ENCODE measurements at places on chromosomes 3 and 15. TPM values are rescaled to one million over a fixed set of nuclear protein-coding genes. Genes with fewer than 3 reads are reported as not detected.

DNA sequence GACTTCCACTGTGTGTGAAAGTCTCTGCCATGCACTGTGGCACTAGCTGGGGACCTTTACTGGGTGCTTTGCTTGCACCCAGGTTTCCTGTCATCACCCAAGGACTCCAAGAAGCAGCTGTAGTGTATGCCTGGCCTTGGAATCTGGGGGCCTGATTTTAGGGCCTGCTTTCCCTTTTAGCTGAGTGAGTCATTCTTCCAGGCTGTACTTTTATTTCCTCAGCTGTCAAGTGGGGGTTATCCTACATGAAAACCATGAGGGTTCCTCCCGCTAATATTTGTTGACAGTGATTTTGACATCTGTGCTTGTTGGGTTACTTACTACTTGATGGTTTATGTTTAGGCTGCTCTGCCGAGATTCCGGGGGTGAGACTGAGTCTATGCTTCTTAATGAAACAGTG, 18.5 kb downstream of the GORASP1 start:
- DNase-seq, result no peak

DNA sequence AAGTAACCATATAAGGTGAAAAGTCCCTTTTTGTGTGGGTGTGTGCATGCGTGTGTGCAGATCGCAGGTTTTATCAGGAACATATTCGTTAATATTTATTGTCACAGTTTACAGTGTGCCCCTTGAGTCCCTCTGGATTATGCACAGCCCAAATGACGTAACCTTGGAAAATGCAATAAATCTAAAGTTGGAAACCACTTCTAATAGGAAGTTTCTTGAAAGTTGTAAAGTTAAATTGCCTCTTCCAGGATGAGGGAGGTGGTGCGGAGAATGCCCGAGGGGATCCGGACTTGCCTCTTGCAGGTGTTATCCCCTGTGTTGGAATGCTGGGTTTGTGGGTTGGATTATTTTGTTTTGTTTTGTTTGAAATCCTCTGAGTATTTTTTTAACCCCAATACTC, 143.3 kb downstream of the CMSS1 start:
- DNase-seq, result no peak

GRCh38 chr3:122553171-122553570, 10.9 kb downstream of the PARP9 start:
- no peak for DNase-seq

- no peak for DNase-seq
These were observed 214.5 kb downstream of the ZIC4 start for GRCh38 chr3:147191795-147192385.

DNA sequence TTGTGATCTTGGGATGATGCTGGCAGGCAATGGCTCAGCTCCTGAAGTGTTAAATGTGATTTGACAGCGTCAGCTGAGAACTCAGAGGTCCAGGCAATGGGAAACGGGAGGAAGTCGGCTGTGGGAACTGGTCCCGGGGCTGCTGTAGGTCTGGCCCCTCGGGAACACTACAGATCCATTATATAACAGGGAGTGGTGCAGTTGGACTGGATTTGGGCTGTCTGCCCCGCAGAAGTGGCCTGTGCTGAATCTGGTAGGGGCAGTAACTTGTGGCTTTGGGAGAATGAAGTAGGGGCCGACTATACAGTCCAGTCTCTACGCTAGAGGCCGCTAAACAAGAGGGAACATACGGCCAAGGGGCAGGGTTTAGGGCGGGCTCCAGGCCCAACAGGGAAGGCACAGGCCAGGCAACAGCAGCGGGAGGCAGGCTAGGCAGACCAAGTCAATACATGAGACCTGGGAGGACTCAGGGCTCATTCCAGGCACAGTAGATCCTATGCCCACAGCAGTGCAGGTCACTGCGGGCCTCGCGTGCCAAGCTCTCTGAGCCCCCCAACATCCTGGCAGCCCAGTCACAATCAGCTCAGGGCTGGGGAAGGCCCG, 20.3 kb upstream of the IL16 start:
- no peak for DNase-seq

DNA sequence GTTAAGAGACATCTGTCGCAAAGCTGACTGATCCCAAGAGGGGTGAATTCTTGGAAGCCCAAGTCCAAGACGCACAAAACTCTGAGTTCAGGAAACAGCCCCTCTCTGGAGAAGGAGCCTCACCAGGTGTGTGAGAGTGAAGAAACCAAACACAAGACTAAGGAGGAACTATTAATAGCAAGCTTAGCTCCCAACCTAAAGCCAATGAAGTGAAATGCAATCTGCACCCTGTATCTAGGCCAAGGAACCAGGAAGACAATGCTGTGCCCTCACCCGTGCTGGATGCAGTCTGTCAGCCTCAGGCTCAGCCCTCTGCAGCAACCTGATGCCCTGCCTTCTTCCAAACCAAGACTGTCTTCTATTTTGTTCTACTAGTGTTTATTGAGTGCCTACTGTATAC, 22.5 kb upstream of the THBS1 start:
- DNase-seq, result no peak

- DNase-seq, result no peak
These were observed 119.2 kb upstream of the UBE2E1 start for GRCh38 chr3:23686519-23686918.

- no peak for DNase-seq
These were observed 122.6 kb upstream of the CCNL1 start for GRCh38 chr3:157282261-157283191.

- no peak for DNase-seq
These were observed 32.1 kb downstream of the POMGNT2 start for GRCh38 chr3:43073836-43074220.

GRCh38 chr3:56754741-56755417, 46.9 kb downstream of the ARHGEF3 start:
- DNase-seq, result peak; percentile 28

DNA sequence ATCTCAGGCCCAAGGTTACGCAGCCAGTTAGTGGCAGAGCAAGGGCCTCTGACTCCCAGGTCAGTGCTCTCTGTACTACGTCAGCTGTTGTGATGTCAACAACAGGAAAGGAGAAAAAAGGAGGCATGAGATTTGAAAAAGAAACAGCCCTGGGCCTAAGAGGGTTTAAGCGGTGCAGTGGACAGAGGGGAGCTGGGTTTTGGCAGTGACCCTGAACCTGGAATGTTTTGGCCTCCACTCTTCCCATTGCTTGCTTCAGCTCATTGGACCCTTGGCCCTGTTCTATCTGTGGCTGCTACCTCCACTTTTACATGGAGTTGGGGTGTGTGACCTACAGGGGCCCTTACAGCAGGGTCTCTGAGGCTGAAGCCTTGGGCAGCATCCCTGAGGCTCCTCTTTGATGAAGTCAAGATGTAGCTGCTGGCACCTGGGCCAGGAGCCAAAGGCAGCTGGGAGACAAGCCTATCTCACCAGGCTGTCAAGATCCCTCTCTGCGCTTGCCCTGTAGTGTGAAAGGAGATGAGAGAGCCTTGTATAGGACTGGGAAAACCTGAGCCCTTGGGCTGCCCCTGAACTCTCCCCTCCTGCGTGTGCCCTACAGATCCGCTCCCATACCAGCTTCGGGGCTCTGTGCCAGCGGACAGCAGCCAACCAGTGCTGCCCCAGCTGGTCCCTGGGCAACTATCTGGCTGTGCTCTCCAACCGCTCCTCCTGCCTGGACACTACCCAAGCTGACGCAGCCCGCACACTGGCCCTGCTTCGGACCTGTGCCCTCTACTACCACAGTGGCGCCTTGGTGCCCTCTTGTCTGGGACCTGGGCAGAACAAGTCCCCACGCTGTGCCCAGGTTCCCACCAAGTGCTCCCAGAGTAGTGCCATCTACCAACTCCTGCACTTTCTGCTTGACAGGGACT, 8.7 kb downstream of the DISP2 start:
- DNase-seq, result no peak

DNA sequence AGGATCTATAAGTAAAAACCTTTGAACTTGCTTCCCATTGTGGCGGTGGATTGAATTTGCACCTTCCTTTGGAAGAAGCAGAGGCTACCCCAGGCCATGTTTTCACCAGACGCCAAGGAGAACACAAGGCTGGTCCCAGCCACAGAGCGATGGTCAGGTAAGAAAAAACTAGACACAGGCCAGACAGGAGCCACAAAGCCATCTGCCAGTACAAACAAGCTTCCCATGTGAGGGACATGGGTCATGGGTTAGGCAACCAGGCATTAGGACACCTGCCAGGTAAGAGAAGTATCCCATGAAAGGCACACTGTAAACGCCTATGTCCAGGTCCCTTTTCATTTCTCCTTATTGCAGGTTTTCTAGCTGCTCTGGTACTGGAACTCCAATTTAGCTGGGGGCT, 190.2 kb downstream of the KLF13 start:
- DNase-seq, result no peak

DNA sequence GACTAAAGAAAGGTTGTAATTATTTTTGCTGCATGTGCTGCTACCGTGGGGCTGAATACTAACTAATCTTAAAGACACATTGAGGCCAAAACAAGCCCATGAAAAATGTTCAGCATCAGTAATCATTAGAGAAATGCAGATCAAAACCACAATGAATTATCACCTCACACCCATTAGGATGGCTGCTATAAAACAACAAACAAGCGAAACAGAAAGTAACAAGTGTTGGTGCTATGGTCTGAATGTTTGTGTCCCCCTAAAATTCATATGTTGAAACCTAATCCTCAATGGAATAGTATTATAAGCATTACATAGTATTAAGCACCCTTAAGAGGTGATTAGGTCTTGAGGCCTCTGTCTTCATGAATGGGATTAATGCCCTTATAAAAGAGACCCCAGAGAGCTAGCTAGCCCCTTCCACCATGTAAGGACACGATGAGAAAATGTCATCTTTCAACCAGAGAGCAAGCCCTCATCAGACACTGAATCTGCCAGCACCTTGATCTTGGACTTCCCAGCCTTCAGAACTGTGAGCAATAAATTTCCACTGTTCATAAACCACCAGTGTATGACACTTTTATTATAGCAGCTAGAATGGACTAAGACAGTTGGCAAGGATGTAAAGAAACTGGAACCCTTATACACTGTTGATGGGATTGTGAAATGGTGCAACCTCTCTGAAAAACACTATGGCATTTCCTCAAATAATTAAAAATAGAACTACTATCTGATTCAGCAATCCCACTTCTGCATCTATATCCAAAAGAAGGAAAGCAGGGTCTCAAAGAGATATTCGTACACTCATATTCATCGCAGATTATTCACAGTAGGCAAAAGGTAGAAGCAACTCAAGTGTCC, 76.1 kb downstream of the REC114 start:
- DNase-seq, result no peak

- DNase-seq, result no peak
These were observed 6.6 kb downstream of the HERC1 start for GRCh38 chr15:63827113-63827512.

- DNase-seq, result no peak
These were observed 38.7 kb downstream of the CHSY1 start for GRCh38 chr15:101213147-101213546.

DNA sequence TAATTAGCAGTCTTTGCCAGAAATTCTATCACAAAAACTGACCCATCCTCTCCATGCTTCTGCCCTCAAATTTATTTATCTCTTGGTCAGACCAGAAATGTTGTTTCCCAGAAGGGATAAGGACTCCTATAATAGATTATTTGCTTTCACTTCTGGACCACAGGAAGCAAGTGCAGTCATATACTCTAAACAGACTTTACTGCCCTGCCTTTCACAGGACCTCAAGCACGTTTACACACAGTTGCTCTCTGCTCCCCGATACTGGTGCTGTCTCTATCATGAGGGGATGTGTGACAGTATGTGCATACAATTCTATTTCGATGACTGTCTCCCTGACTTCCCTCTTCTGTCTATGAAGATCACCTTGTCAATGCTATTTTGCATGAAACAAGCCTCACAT, 205.5 kb upstream of the TGFBR2 start:
- DNase-seq, result no peak

DNA sequence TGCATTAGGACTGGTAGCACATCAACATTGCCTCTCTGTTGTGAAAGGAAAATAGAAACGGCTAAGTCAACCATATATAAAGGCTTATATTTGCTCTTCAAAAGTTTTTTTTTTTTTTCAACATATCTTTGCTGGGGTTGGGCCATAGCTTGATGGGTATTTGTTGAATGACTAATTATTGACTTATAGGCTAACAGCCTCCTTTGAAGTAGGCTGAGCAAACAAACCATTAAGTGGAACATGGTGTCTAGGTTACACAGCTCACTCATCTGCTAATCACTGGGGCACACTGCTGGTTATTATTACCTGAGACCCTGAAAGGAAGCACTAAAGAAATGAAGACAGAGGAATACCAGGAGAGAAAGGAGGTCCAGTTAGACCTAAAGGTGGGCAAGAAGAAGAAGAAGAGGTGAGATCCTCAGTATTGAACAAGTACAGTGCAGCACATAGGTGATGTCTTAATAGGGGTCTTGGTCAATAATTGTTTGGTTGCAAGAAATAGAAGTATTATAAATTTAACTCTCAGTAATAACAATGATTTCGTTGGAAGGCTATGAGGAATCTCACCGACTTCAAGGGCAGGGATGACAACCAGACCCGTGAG, 139.4 kb downstream of the RPLP1 start:
- DNase-seq, result no peak

GRCh38 chr3:168267179-168267578, 171.5 kb upstream of the GOLIM4 start:
- no peak for DNase-seq

DNA sequence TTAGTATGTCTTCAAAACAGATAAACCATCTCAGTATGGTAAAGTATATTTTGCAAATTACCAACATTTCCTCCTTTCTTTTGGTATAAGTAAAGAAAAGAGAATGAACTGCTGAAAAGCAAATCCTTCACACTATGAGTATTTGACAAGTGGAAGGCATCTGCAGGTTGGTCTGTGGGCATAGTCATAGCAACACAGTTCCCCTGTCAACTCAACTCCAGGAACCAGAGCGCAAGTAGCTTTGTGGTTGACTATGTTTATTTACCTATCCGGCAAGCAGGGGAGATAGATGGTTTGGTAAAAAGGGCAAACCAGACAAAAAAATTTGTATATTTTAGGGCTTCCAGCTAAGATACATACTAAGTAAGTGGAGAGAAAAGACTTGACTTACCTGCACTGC, 88.3 kb upstream of the PPIB start:
- no peak for DNase-seq

- no peak for DNase-seq
These were observed 100.0 kb upstream of the IQSEC1 start for GRCh38 chr3:13173186-13173585.

ACVR2B gene
- total RNA-seq, result 13.5 TPM

CYP1A1 gene
- total RNA-seq, result 0.87 TPM

POMGNT2 gene
- 6.1 TPM for total RNA-seq

GRM7 gene
- total RNA-seq, result not detected

GOLGA8Q gene
- total RNA-seq, result 1.9 TPM

FETUB gene
- total RNA-seq, result not detected

TRPM1 gene
- not detected for total RNA-seq

UROC1 gene
- total RNA-seq, result not detected

MEGF11 gene
- total RNA-seq, result not detected

ADIPOQ gene
- not detected for total RNA-seq

GOLGA8J gene
- not detected for total RNA-seq

SPTSSB gene
- total RNA-seq, result not detected

CPLX3 gene
- total RNA-seq, result 0.27 TPM

TGM4 gene
- total RNA-seq, result not detected

FEZF2 gene
- total RNA-seq, result not detected

CILP gene
- total RNA-seq, result 0.05 TPM
